SJSA1 (cell line): ENCODE measurements at places on chromosomes 6 and 20. TPM values are rescaled to one million over a fixed set of nuclear protein-coding genes. Genes with fewer than 3 reads are reported as not detected.

DNA sequence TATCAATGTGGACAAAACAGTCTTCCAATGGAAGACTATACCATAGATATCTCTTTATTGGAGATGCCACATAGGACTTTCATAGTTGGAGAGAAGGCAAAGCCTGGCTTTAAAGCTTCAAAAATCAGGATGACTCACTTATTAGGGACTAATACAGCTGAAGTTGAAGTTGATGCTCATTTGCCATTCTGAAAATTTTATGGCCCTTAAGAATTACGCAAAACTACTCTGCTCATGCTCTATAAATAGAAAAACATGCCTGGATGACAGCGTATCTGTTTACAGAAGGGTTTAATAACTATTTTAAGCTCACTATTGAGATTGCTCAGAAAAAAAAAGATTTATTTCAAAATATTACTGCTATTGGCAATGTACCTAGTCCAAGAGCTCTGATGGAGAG is 155.5 kb upstream of the DST start:
- H3K27ac ChIP-seq: no peak overlapping the region
- H3K27me3 ChIP-seq: no peaks in the 10 kb centered on the region
- H3K4me1 ChIP-seq: peaks cover 46% of the 10 kb centered on the region
- H3K36me3 ChIP-seq: no peaks in the 10 kb centered on the region

DNA sequence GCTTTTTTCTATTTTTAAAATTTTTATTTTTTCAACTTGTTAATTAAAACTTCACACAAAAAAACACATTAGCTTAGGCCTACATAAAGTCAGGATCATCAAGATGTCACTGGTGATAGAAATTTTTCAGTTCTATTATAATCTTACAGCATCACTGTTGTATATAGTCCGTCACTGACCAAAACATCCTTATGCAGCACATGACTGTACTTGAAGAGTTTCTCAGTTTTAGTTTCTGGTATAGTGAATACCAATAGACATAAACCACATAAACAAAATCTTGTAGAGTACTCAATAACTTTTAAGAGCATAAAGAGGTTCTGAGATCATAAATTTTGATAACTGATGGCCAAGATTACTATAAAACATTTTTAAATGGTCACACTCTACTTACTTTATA is 71.8 kb downstream of the ASCC3 start:
- DNase-seq: no peak
- H3K4me3 ChIP-seq: no peak overlapping the region
- peaks cover 9% of the 10 kb centered on the region for H3K36me3 ChIP-seq
- H3K4me1 ChIP-seq: peaks cover 5% of the 10 kb centered on the region; the same call in 1 of the 2 replicates
- H3K27me3 ChIP-seq: no peaks in the 10 kb centered on the region

GRCh38 chr6:110295451-110296165 is 62.5 kb downstream of the METTL24 start:
- no peaks in the 10 kb centered on the region for H3K36me3 ChIP-seq
- 0 out of 2 replicates have a peak, but pooled peaks cover 7% of the 10 kb centered on the region for H3K27me3 ChIP-seq
- DNase-seq: no peak
- H3K27ac ChIP-seq: no peak overlapping the region
- H3K4me3 ChIP-seq: no peak overlapping the region
- no peaks in the 10 kb centered on the region for H3K4me1 ChIP-seq

DNA sequence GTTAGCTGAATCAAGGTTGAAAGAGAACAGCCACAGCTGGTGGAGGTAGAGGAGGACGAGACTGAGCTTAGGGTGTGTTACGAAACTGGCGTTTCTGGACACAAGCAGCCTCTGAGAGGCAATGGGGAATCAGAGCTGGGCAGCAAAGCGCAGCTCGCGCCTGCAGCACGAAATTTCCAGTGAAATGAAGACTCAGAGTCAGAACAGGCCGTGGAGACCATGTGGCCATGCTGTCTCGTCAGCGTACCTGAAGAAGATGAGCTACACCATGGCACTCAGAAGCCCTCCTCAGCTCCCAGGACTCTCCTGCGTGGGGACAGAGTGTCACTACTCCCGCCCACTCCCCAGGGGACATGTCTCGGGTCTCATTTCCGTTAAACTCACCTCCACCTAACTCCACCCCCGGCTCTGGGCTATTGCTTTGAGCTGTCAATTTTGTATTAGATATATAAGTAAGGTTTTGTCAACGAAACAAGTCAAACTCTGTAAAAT is 256.9 kb downstream of the ERMARD start:
- DNase-seq: no peak
- H3K36me3 ChIP-seq: no peaks in the 10 kb centered on the region
- no peak overlapping the region for H3K27ac ChIP-seq
- H3K4me1 ChIP-seq: no peaks in the 10 kb centered on the region

Gene SSTR4
- not detected in 2 replicates for total RNA-seq

Gene GPLD1
- total RNA-seq: 0.34 and 0.74 TPM in 2 replicates

Gene NKAPL
- total RNA-seq: not detected in 2 replicates
